ENCODE measurements at places on chromosomes 2 and 18.

DNA sequence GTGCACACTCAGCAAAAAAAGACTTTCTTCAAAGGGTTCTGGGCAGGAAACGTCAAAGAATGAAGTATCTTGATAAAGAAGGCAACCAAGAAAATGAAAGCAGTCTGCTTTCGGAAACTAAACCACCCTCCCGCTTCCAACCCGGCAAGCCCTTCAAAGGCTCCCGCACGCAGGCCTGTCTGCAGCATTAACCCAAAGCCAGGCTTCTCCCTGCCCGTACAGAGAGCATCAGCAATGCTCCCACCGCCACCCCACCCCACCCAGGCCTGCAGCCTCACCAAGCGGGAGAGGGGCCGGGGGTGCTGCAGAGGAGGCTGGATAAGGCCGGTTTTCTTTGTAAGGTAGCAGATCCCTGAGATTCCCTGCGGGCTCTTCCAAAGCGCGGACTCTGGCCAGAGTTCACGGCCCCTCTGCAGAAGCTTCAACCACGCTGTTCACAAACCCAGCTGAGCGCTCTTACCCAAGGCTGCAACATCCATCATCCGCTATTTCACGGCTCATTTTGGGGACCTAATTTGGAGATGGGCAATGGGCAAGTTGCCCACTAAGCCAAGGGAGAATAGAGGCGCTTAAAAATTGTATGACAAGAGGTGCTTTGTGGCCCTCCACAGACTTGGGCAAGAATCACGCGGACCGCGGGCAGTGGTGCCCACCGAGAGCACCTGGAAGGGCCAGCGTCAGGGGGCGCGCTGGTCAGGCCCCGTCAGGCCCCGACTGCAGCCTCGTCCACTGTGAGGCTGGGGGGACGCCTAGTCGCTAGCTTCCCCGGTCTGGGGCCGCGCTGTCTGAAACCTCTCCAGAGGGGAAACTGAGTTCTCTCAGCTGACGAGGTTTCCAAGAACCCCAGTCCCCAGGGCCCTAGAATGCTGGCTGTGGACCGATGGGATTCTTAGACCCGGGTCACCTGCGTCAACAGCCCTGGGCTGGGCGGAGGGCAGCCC is 225.4 kb upstream of the ID2 start:
- H3K27me3 ChIP-seq: no peaks in the 10 kb centered on the region
- no peak overlapping the region for H3K4me3 ChIP-seq
- no peak for DNase-seq
- H3K36me3 ChIP-seq: no peaks in the 10 kb centered on the region
- peak overlapping the region; percentile 89 for H3K27ac ChIP-seq

DNA sequence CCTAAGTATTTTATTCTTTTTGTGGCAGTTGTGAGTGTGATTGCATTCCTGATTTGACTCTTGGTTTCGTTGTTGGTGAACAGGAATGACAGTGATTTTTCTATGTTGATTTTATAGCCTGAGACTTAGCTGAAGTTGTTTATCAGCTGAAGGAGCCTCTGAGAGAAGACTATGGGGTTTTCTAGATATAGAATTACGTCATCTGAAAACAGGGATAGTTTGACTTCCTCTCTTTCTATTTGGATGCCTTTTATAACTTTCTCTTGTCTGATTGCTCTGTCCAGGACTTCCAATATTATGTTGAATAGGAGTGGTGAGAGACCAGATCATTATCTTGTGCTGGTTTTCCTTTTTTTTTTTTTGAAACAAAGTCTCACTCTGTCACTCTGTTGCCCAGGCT is 18.0 kb upstream of the NOL4 start:
- H3K36me3 ChIP-seq: no peaks in the 10 kb centered on the region
- no peaks in the 10 kb centered on the region for H3K4me1 ChIP-seq
- no peak for DNase-seq
- no peak overlapping the region for H3K27ac ChIP-seq

DNA sequence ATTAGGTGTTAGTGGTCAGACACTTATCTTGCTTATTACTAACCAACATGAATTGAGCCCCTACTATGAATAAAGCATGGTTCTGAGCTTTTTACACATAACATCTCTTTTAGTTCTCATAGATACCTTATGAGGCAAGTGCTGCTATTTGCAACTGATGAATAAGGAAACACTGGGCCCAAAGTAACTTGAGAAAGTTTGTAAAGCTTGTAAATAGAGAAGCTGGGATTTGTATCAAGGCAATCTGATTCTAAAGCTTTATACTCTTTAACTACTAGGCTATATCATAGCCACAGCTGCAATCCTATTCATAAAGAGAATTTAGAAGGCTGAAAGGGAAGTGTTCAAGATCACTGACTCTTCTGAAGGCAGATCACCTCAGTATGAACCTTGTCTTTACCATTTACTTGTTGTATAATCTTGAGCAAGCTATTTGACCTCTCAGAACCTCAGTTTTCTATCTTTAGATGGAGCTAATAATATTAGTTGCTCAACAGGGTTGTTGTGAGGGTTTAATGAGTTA is 60.4 kb downstream of the ABCB11 start:
- no peak for DNase-seq
- no peak overlapping the region for H3K4me3 ChIP-seq
- H3K27ac ChIP-seq: no peak overlapping the region
- H3K27me3 ChIP-seq: no peaks in the 10 kb centered on the region

DNA sequence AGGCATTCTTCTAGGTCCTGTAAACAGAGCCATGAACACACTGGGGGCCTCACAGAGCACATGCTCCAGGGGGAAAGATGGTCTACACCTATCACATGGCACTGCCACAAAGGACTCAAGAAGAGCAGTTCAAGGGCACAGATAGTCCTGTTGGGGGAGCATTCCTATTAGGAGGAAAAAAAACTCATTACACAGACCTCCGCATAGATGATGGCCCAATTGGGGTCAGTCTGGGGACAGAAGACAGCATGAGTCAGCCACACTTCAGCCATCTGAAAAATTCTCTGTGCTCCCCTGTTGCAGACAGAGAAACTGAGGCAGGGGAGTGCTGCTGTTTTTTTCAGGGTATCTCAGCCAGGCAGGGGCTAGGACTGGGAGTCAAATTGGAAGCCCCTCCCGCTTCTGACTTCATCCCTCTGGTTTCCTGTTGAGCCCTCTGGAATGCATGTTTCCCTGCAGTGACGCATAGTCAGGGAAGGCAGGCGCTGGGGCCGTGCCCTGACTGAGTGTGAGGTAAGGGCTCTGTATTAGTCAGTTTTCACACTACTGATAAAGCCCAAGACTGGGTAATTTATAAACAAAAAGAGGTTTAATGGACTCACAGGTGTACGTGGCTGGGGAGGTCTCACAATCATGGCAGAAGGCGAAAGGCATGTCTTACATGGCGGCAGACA is 67.9 kb downstream of the RHOB start:
- H3K4me3 ChIP-seq: no peak overlapping the region
- no peaks in the 10 kb centered on the region for H3K36me3 ChIP-seq
- peak overlapping the region; percentile 1 for H3K27ac ChIP-seq
- no peak for DNase-seq
- peaks cover 22% of the 10 kb centered on the region for H3K4me1 ChIP-seq
- no peaks in the 10 kb centered on the region for H3K27me3 ChIP-seq

DNA sequence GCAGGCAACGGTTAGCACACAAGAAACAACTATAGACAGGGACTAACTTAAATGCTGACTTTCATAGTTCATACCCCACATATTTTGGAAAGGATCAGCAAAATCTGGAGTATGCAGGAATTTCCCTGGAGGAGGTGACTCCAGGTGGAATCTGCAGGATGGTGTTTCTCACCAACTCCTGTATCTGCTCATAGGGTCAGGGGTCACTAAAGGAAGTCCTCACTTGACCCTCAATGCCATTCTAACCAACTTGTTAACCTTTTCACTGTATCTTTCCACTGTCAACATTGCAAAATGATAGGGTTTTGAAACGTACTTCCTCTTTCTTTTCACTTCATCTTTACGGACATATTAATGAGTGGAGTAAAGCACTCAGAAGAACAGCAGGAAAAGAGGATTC is 207.0 kb upstream of the CXCR4 start:
- no peaks in the 10 kb centered on the region for H3K4me1 ChIP-seq
- no peak for DNase-seq
- H3K27me3 ChIP-seq: peaks cover 2% of the 10 kb centered on the region
- no peaks in the 10 kb centered on the region for H3K36me3 ChIP-seq
- H3K27ac ChIP-seq: no peak overlapping the region

DNA sequence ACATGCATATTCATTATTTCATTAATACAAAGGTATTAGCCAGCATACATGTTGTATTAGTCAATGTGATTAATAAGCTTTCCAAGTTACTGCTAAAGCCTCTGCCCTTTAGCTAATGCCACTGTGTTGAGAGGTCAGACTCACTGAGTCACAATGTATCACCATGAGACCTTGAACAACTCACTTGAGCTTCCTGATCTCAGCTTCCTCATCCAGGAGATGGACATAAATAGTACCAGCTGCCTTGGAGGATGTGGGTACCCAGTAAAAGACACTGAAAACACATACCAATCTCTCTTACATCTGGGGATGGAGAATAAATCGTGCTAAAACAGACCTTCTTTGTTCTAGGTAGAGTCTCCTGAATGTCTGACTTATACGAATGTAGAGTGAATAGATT is 224.6 kb downstream of the EPHA4 start:
- H3K27ac ChIP-seq: no peak overlapping the region
- H3K27me3 ChIP-seq: peaks cover 4% of the 10 kb centered on the region
- peaks cover 6% of the 10 kb centered on the region for H3K4me1 ChIP-seq
- no peak overlapping the region for H3K4me3 ChIP-seq
- H3K36me3 ChIP-seq: no peaks in the 10 kb centered on the region
- DNase-seq: no peak

- H3K27ac ChIP-seq: no peak overlapping the region
- no peak for DNase-seq
- H3K36me3 ChIP-seq: no peaks in the 10 kb centered on the region
- peak overlapping the region; percentile 54 for H3K4me3 ChIP-seq
- H3K4me1 ChIP-seq: peaks cover 12% of the 10 kb centered on the region
- no peaks in the 10 kb centered on the region for H3K27me3 ChIP-seq
These were observed 11.4 kb downstream of the CRYGD start for GRCh38 chr2:208112969-208113368.

- H3K36me3 ChIP-seq: no peaks in the 10 kb centered on the region
- no peaks in the 10 kb centered on the region for H3K4me1 ChIP-seq
- H3K4me3 ChIP-seq: no peak overlapping the region
- no peak overlapping the region for H3K27ac ChIP-seq
- no peaks in the 10 kb centered on the region for H3K27me3 ChIP-seq
- DNase-seq: no peak
These were observed 11.3 kb downstream of the SCYGR5 start for GRCh38 chr2:227677928-227678327.

Data from mesothelial cell of epicardium (in vitro differentiated cells).